ENCODE measurements at places on chromosomes 2 and 18.

- peak; percentile 58 for DNase-seq
Measured at GRCh38 chr18:56517196-56517595, 121.2 kb downstream of the TXNL1 start.

DNA sequence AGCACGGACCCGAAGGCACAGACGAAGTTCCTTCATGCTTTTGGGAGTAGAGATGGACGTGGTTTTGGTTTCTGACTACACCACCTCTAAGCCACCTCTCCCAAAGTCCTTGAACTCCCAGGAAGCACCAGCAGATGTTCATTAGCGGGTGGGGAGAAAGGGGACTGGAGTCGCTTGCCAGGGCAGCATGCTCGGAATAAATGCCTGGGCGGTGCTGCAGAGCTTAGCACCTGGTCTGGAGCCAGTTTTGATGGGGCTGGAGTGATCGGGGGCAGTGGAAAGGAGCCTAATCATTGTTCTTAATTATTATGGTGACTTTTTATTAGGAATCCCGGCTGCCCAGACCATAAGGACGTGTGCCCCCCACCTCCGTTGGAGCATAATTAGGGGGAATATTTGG lies 220.8 kb downstream of the TFCP2L1 start:
- no peak for DNase-seq

DNA sequence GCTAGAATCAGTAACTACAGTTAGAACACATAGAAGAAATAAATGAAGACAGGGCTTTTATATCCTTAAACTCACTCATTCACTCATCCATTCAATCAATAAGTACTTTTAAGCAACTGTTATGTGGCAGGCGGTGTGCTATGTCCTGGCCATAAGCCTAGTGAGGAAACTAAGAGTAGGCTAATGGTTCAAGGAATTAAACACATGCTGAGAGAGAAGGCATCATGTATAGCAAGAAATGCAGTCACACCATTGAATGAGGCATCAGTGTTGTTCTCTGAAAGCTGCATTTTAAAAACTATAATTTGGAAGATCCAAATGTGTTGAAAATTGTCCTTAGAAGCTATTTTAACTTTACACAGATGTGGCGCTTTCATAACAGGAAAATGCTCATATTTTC lies 86.5 kb upstream of the DTNA start:
- DNase-seq, result no peak

DNA sequence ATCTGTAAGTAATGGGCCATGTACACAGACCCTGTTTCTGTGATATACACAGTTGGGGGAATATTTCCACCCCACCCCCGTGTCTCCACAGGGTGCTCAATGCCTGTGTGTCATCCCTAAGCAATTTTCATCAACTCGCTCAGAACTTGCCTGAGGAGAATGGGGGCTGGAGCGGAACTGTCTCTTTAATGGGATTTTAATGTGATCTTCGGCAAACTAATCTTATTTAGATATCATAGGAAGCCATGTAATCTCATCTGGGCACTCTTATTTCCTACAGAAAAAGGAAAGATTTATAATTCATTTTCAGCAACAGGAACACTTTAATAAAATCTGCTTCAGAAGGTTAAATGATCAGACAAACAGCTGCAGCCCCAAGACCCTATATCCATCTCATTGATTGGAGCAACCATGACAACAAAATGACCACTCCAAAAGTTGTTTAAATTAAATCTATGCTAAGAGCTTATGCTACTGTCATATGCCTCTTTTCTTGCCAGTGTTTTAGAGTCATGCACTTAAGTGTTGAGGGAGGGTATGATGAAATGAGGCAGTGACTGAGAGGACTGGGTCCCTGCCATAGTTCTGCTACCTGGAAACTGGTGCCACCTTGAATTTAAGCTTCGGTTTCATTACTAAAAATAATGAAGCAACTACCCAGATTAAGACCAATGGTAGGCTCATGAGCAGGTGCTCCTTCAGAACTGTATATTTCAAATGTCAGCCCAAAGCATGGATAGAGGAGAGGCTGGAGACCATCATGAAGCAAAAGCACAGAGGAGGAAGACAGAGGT lies 183.1 kb upstream of the DDX18 start:
- no peak for DNase-seq

DNA sequence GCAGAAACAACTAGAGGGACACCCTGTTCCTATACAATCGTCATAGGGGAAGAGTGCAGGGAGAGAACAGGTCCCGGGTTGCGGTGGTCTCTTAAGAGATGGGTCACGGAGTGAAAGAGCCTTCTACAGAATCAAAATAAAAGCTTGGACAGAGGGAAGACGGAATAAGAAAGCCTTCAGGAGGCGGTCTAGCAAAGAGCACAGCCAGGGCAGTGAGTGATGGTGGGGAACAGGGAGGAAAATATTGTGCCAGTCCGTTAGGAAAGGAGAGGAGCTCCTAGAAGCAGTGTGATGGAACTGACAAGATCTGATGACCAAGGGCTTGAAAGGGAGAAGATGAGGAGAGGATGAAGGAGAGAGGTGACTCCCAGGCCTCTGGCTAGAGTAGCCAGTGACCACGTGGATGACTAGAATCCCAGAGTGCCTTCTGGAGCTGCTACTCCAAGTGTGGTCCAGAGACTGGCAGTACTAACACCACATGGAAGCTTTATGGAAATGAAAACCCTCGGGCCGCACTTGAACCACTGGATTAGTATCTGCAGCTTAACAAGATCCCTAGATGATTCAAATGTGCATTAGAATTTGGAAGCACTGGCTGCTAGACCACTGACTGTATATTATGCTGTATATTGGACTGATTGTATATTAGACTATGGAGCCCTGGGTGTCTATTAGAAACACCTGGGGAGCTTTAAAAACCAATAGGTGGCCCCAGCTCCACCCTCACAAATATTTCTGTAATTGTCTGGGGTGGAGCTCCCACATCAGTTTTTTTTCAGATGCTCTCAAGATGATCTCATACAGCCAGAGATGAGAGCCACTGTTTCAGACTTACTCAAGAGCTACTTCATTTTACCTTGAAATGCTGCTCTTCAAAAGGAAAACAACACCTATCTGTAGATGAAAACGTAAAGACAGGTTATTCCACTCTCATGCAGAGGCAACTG lies 1.1 kb upstream of the EVA1A start:
- peak; percentile 49 for DNase-seq

DNA sequence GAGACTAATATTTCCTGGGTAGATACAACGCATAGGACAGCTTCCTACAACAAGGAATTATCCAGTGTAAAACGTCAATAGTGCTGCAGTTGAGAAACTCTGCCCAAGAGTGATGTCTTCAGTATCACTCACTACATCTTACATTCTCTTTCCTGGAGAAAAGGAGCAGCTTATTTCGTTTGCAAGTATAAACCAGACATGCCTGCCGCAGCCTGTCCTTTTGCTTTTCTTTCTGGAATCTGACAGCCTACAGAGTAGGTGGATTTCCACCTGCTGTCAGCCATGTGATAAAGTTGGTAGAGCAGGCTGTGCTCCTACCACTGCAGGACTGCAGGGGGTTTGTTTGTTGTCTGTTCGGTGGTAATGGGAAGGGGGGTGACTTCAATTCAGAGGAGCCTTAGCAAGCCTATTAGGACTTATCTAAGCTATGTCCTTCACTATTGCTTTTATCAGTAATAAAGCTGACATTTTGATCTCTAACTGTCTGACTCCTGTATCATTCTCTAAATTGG lies 439.1 kb downstream of the GRB14 start:
- no peak for DNase-seq

GRCh38 chr2:200054681-200055468 lies 99.5 kb downstream of the MAIP1 start:
- no peak for DNase-seq

DNA sequence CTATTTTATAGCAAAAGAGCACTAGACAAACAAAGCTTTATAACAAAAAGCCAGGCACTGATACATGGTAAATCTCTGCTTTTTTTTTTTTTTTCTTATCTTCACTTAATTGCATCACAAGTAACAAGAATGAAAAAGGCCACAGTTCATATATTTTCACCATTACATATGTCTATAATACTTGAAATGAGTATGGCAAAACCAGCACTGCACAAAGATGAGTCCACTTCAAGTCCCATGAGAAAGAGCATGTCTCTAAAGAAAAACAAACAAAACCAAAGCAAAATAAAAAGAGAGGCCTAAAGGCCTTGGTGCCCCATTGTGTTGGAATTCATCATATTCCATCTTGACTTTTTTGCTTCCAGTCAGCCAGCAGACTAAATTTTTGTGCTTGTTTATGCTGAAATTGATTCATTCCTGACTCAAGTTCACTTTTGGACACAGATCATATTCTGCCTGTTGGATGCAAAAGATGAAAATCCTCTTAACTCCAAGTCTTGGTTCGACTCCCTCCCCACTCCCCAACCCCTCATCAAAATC lies 264.9 kb upstream of the CCDC68 start:
- no peak for DNase-seq
